WTC11 (cell line): ENCODE measurements at places on chromosomes 3 and 15.

DNA sequence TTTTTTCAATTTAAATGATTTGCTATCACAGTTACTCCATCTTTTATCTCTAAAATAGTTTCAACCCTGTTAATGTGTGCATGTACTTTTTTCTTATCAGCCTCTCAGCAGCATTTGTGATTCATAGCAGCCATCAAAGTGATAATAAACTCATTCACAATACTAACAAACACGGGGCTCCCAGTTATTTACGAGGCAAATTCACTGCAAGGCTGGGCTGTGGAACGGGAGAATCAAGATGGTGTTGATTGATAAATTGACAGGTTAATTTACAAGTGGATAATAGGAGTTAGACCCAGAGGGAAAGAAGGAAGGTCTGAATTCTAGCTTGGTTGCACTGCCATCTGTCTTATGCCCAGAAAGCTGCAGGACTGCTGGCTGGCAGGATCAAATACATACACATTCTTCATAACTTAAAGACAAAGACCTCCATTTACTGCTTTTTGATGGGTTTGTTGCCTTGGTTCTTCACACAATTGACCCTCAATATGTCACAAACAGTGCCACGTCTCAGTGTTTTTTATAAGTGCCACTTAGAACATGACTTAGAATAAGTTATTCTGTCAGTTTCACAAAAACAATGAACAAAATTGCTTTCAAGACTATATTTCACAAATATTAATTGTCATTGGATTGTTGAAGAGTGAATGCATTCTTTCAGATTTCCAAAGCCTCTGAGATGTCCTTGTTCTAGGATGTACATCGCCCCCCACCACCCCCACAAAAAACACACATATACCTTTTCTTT, 562.8 kb downstream of the NR2F2 start:
- DNase-seq, result peak; percentile 20

- no peak for DNase-seq
These were observed 13.3 kb upstream of the LRRC15 start for GRCh38 chr3:194382892-194383223.

DNA sequence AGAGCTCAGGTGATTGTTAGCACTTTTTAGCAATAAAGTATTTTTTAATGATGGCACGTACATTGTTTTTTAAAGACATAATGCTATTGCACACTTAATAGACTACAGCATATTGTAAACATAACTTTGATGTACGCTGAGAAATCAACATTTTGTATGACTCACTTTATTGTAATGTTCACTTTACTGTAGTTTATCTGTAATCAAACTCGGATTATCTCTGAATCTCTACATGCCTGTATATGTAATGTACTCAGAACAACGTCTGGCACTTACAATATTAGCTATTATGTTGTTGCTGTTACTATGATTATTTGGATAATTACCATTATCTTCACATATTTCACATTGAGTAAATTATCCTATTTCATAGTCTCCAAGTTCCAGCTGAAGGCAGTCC, 137.9 kb upstream of the CHRM5 start:
- no peak for DNase-seq

DNA sequence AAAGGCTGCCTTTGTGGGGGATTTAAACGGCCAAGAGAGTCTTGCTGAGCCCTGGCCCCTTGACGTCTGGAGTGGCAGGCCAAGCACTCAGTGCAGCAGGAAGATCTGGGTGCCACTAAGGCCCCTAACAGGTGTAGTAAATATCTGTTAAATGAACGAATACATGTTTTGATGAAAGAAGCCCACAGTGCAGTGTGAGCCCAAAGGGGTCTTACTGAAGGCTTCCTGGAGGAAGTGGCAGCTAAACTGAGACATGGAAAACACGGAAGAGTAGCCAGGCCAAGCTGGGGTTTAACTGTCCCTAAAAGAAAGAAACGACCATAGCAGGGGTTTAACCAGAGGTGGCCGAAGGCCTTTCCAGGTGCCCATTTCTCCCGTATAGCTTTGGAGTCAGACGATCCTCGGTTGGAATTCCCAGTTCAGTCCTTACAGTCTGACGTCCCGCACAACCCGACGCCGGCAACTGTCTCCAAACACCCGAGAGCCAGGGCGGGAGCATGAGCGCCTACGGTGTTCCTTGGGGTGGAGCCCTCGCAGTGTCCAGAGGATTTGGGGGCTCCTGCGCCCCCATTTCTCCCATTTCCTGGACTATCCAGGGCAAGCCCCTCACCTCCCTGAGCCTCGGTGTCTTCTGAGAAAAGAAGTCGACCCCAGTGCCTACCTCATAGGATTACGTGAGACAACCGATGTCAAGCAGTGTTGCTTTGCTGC, 910 bp upstream of the ABHD6 start:
- peak; percentile 46 for DNase-seq

GRCh38 chr15:69061414-69061842, 46.9 kb downstream of the NOX5 start:
- no peak for DNase-seq

- DNase-seq, result no peak
These were observed 66.3 kb upstream of the CRTC3 start for GRCh38 chr15:90463381-90463780.

DNA sequence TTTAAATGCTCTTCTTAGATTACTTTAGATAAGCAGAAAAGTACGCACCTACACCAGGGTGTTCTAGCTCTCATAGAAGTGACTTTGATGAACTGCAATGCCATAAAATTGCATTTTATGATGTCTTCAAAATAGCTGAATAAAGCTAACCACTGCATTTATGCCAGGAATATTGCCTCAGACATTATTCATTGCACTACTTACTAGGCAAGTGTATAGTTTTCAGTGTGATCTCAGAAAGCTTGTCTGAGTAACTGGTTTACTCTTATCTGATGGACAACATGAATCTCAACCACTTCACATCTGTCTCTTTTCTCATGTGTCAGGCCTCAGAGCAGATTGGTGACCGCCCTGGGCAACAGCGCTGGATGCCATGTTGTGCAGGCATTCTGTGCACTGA, 119.3 kb upstream of the SLC2A2 start:
- DNase-seq, result no peak

GRCh38 chr3:41431386-41431785, 232.1 kb downstream of the CTNNB1 start:
- no peak for DNase-seq

DNA sequence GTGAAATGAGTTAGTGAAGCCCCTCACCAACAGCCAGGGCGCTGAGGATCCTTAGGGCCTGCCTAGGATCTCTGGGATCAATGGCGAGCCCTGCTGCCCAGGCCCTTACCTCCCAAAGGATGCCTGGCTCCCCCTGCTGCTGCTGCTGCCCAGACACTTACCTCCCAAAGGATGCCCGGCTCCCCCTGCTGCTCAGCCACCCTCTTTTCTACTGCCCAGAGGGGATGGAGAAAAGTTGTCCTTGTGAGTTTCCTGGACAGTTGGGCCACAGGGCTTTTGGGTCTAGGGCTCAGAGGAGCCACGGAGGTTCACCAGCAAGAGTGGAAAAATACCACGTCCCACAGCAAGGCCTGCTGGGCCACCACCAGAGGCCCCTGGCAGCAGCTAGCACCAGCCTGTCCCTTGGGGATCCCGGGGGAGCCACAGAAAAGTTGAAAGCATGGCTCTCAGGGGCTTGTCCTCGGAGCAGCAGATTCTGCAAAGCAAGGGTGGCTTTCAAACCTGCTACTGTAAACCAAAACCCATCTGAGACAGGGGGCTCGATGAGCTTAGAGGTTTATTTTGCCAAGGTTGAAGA, 59.4 kb downstream of the SLC6A6 start:
- peak; percentile 58 for DNase-seq

DNA sequence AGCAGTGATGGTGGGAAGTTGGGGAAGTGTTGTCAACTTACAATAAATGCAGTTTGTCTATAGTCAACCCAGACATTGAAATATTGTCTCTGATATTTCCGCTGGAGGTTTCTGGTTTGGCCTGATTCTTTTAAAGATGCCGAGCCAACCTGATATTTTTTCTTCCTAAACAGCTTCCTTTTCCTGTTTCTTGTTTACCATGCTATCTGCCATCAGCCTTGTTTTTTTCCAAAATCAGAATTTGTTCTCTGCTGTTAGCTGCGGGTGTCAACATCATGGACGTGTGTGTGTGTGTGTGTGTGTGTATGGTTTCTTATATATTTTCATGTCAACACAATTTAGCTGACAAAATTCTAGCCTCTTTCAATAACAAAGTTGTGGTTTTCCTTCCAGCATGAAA, 41.2 kb upstream of the XCR1 start:
- DNase-seq, result no peak

DNA sequence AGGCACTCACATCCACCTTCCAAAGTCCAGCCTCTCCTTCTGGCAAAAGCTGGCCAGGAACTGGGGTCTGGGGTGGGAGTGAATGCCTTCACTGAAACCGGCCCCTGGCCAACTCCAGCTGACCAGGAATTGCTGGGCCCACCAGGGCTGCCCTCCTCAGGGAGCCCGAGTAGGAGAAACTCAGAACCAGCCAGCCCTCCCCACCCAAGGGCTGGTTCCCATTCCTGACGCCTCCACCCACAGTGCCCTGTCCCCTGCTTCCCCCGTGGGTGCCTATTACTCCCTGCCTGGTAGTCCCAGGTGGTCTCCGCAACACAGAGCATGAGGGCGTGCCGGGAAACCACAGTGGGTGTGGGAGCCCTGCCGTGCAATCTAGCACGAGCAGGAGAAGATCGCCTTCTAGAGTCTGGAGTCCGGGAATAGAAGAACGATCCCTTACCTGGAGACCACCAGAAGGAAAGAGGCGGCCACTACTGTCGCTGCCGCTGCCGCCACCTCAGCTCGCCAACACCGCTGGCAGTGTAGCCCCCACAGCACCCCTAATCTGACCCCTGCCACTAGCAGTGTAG, 178.8 kb downstream of the POTEB3 start:
- DNase-seq, result no peak

DNA sequence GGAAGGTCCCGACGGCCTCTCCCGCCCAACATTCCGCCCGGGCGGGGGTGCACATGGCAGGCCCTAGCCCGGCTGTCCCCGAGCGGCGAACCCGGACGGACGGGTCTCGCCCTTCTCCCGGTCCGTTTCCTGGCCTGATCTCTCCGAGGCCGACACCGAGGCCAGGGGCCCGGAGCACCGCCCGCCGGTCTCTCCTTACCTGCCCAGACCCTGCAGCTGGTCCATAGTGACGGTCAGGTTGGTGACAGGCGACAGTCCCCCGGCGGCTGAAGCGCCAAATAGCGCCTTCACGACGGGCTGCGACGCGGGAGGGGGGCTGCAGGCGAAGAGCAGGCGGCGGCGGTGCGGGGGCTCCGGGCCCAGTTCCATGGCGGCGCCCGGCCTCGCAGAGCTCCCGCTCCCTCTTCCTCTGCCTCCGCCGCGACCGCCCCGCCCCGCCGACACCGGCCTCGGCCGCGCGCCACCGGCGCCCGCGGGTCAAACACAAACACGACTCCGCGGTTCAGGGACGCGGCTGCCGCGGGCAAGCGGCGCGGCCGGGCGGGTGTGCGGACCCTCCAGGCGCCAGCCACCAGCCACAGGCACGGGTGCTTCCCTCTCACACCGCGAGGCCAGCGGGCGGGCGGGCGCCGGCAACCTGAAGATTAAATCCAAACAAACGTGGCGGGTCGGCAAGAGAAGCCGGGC, 495 bp downstream of the CDC25A start:
- no peak for DNase-seq

- no peak for DNase-seq
These were observed 115.4 kb downstream of the IGF2BP2 start for GRCh38 chr3:185709251-185709955.

DNA sequence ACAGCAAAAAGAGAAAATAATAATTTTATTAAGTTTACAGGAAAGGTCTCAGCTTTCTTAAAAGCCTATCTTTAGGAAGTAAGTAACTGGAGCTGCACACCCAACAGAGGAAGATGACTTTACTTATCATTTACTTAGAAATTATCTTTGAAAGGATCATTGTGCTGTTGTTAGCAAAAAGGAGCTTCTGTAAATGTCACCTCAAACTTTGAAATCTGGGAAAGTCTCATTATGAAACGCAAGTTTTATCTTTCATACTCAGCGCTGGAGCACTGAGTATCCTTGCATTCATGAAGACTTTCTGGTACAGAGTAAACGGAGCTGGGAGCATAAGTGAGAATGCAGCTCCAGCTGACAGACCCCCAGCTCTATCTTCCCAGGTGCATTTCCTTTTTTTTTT, 491.2 kb upstream of the TPRG1 start:
- no peak for DNase-seq

DNA sequence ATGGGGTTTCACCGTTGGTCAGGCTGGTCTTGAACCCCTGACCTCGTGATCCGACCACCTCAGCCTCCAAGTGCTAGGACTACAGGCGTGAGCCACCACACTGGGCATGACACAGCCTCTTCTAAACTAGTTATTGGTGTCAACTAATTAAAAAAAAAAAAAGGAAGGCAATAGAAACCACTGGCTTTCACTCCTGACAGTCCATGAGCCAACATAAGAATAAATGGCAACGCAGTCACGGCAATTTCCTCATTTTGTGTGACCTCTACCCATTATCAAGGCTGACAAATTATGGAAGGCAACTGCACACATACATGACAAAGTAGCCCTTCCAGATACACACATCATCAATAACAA, 5.9 kb downstream of the ARHGEF3 start:
- no peak for DNase-seq

GRCh38 chr15:29883126-29883525, 60.9 kb upstream of the TJP1 start:
- DNase-seq, result no peak

GRCh38 chr3:94183551-94183950, 120.7 kb downstream of the NSUN3 start:
- DNase-seq, result no peak

GRCh38 chr15:31330836-31331235, 4.2 kb downstream of the KLF13 start:
- no peak for DNase-seq

GRCh38 chr15:59299929-59300617, 72.6 kb downstream of the MYO1E start:
- DNase-seq, result no peak

GRCh38 chr3:117632191-117632590, 922.6 kb downstream of the TUSC7 start:
- DNase-seq, result no peak

- DNase-seq, result no peak
These were observed 42.3 kb downstream of the PDE8A start for GRCh38 chr15:85024003-85024402.

GRCh38 chr3:8307545-8308110, 194.0 kb upstream of the LMCD1 start:
- DNase-seq, result no peak

DNA sequence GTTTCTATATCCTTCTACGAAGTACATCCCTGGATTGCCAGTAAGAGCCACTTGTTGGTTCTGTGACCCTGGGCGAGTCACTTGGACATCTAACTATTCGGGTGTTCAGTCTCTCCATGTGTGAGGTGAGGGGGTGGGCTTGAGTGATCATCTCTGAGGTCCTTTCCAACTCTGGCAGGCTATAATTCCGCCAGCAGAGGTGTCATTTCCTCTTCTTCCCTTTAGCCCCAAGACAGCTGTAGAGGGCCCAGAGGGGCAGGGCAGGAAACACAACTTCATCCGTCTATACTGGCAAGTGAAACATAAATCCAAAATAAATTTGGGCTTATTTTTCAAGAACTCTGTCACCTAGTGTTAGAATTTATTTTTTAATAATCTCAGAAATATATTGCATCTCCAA, 38.1 kb downstream of the C2CD4A start:
- no peak for DNase-seq
